ENCODE measurements at places on chromosomes 1 and 21.

- DNase-seq: no peak
Observed at GRCh38 chr1:58883037-58883887, 99.4 kb upstream of the JUN start.

DNA sequence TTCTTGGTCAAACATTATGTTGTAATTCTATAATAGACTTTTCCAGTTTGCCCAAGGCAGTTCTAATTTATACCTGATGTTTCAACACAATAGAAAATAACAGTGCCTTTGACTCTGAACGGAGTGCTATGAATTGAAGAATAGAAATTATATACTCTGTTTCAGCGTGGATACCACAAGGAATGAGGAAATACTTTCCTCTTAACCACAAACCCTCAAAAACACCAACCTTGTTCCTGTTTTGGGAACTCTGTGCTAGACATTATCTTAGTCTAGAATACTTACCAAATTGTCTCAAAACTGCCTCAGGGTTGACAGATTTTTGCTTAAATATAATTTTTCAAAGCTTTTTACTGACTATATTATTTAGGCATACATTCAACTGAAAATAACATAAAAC is 1629.3 kb downstream of the MRPL39 start:
- no peak for DNase-seq

GRCh38 chr21:41164981-41165655 is 2.8 kb upstream of the BACE2 start:
- DNase-seq: no peak

DNA sequence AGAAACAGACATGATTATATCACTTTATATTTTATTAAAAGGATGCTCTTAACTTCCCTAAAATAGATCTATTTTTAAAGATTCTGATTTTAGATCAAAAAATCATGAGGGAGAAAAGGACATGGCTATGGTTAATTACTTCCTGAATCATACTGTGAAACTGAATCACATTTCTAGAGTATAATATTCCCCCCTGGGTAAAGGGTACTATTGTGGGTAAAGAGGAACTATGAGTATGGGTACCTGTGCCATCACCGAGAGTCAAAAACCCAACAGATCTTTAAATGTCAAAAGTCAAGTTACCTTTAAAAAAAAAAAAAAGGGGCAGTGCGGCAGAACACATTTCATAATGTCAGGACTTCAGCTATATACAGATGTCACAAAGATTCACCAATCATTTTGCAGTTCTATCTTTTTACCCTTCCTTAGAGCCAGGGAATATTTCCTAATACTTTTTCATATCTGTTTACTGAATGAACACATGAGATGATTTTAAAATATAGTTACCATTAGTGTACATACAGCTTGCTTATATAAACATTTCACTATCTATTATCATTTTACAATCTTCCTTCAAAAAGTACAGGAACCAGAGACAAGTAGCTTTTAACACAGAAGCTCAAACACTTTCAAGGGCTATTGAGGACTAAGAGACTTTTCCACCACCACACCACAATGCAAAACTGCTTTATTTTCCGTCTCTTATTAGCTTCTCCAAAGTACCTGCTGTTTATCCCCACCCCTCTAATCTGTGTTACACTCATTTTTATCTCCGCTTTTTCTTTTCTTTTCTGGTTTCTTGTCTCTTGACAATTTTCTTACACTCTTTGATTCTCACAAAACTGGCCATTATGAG is 45.0 kb downstream of the EVI5 start:
- DNase-seq: no peak

GRCh38 chr1:161242313-161242712 is 4.3 kb upstream of the NR1I3 start:
- no peak for DNase-seq

DNA sequence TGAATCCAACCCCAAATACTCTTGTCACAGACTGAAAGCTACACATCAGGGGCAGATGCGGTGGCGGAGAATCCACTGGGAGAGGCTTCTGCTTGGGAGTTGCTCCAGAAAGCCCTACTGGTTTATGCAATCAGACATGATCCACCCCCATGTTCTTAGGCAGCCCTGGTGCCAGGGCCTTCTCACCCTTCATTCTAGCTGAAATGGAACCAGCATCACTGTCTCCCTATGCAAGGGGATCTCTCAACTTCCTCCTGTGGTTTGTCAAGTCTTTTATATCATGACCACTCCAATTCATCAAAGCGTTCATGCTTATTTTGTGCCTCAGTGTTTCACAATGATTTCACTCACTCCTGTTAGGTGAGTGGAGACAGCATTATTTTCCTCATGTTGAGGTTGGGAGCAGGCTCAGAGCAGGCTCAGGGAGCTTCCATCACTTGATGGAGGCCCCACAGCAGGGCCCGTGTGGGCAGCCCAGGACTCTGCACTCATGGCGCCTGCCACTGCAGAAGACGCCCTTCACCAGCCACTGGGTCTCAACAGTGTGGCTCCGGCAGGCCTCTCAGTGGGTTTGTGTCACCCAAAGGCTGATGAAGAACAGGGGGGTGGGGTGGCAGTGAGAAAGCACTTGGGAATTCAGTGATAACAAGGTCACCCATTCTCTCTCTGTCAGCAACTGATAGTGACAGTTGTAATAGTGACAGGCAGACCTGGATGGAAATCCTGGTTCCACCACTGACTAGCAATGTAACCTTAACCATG is 67.1 kb downstream of the CD58 start:
- DNase-seq: no peak

- no peak for DNase-seq
Observed at GRCh38 chr1:196558411-196558810, 49.8 kb downstream of the KCNT2 start.

DNA sequence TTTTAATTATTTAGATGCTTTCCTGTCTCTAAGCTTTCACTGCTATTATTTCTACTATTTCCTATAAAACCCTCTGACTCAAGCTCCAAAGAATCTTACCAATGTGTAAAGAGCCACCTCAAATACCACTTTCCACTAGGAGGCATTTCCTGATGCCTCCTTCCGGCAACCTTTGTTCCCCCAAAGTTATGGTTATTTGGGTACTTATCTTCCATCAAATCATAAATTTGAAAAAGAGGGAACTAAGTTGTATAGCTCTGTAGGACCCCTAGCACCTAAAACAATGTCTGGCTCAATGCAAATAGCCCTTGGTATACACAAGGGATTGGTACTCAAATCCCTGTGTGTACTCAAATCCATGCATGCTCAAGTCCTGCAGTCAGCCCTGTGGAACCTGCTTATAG is 79.6 kb downstream of the NME7 start:
- DNase-seq: no peak

GRCh38 chr1:54371038-54371941 is 34.9 kb downstream of the SSBP3 start:
- no peak for DNase-seq

DNA sequence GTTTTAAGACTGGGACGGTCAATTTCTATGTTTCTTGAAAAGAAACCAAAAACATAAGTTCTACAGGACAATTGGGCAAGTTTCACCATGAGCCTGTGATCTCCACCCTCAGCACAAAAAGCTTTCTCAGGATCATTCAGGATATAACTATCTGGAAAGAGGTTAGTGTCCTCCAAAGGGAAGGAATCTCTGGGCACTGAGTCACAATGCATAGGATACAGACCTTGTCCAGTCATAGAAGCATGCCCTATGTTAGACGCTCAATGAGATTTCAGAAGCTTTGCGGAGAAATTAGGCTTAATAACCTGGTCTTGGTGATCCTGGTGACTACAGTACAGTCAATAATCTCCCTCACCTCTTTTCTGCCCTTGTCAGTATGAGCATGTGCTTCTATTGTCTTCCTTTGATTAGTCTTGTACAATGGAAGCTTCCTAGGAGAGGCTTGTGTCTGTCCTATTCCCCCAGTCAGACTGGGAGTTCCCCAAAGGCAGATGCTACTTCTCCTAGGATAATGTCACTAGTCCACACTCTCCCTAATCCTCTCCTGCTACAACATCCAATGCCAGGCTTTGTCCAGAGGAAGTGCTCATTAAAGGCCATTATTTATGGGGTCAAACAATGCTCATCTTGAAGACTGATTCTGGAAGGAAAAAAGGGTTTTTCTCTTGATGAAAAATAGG is 97.4 kb downstream of the KCNH1 start:
- no peak for DNase-seq

DNA sequence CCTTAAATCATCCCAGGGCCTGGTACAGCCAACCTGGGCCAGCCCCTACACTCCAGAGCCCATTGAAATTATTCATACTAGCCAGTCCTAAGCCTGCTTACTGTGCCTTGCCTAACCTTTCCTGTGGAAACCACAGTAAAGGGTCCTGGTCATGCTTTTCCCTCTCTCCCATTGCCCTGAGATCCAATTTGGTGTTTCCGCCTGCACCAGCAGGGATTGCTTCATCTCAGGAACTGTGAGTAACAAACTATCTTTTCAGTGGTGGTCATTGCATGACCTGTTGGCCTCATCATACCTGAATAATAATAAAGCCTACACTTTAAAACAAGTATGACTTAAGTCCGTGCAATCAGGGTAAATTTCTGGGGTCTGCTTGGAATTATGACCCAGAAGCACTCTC is 18.7 kb upstream of the GALNT2 start:
- no peak for DNase-seq

GRCh38 chr21:43903451-43904091 is 38.5 kb downstream of the AGPAT3 start:
- no peak for DNase-seq

DNA sequence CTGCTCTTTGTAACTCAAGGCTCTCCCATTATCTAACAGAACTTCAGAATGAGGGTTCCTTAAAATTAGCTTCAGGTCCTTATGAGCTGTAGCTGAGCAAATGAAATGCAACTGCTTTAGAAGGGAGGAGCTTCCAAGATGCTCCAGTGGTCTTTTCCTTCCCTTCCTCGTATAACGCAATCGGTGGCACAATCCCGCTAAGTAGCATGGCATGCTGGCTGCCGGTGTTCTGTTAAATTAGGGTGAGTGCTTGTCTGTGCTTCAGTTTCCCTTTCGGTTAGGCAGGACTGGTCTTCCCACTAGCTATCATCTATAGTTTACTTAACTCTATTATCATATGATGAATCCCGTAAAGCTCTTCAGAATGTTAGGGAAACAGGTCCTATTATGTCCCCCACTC is 917 bp downstream of the KIAA0040 start:
- DNase-seq: peak; percentile 34
